ENCODE measurements at places on chromosomes 5 and 9. TPM values are rescaled to one million over a fixed set of nuclear protein-coding genes. Genes with fewer than 3 reads are reported as not detected.
A peak's percentile ranks its signal among the peaks of the same experiment; 100 is the strongest.

Gene TARS1
- 111 TPM for total RNA-seq

Gene PCDHGC4
- 7.3 TPM for total RNA-seq

- no peak for DNase-seq
- H3K4me1 ChIP-seq: no peaks in the 10 kb centered on the region
- H3K36me3 ChIP-seq: no peaks in the 10 kb centered on the region
- no peaks in the 10 kb centered on the region for H3K27me3 ChIP-seq
These were observed 62.3 kb upstream of the HMHB1 start for GRCh38 chr5:143749581-143750205.

DNA sequence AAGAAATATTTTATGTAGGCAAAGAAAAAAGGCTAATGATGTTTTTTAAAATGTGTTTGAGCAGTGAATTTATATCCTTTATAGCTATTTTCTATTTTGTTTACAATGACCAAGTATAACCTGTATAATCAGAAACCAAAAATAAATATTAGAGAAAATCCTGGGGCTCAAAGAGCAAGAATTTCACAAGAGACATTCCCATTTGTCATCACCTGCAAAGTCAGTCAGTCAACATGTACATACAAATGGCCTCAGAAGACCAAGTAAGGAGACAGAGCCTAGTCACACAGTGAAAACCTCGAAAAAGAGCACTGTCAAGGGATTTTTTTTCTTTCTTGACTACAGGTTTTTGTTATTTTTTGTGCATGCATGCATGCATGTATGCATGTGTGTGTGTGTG lies 231.4 kb downstream of the GLIS3 start:
- no peaks in the 10 kb centered on the region for H3K36me3 ChIP-seq
- DNase-seq: no peak
- no peak overlapping the region for H3K4me3 ChIP-seq
- no peak overlapping the region for H3K27ac ChIP-seq
- no peaks in the 10 kb centered on the region for H3K4me1 ChIP-seq

DNA sequence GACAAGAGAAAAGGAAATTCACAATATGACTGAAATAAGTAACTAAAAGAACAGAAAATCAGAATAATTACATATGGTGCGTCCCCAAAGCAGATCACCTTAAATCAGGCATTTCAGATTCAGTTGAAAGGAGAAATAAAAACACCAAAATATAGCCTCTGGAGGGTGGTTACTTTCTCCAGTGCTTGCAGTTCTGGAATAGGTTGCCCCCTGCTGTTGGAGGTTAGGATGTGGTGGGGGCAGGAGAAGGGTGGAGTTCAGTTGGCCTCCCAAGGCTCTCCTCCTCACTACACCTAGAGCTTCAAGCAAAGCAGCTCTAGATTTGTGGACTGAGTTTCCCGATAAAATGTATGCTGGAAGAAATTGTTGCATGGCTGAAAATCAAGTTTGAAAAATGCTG lies 338.2 kb upstream of the TLE4 start:
- H3K4me1 ChIP-seq: no peaks in the 10 kb centered on the region
- no peaks in the 10 kb centered on the region for H3K27me3 ChIP-seq
- no peak overlapping the region for H3K4me3 ChIP-seq

- H3K4me3 ChIP-seq: no peak overlapping the region
- no peak for DNase-seq
- no peaks in the 10 kb centered on the region for H3K4me1 ChIP-seq
- no peaks in the 10 kb centered on the region for H3K27me3 ChIP-seq
- no peak overlapping the region for H3K27ac ChIP-seq
- H3K36me3 ChIP-seq: no peaks in the 10 kb centered on the region
These were observed 57.6 kb upstream of the RASA1 start for GRCh38 chr5:87210076-87210475.

DNA sequence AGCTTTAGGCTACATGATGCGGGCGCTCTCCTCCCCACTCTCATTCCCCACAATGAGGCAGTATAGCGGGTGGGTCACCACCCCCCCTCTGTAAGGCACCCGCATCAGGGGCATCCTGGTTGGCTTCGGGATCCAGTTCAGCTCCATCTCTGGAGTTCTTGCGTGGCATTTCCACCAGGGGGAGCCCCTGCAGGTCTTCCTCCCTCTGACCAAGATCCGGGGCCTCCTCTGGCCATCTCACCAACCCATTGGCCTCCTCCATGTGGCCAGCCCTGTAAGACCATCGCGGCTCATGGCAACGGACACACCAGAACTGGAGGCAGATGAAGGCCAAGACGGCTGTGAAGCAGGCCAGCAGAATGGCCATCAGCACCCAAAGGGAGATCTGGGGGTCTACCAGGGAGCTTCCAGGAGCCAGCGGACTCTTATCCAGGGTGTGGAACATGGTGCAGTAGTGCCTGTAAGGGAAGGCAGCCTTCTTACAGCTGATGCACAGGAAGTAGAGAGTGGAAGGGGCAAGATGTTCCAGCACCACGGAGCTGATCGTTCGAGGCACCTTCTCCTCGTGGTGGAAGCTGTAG lies 77.0 kb downstream of the CYFIP2 start:
- no peak overlapping the region for H3K27ac ChIP-seq
- H3K27me3 ChIP-seq: no peaks in the 10 kb centered on the region
- no peak overlapping the region for H3K4me3 ChIP-seq
- no peaks in the 10 kb centered on the region for H3K4me1 ChIP-seq
- DNase-seq: peak; percentile 9
- H3K36me3 ChIP-seq: no peaks in the 10 kb centered on the region

Measured in upper lobe of left lung (tissue), 6 donors.